Suprapubic skin (tissue), 4 donors: ENCODE measurements at places on chromosomes 2 and 18. TPM values are rescaled to one million over a fixed set of nuclear protein-coding genes. Genes with fewer than 3 reads are reported as not detected.

Gene RUFY4
- not detected for total RNA-seq

- DNase-seq = peak; percentile 73
Measured at GRCh38 chr2:20619624-20620024, 31.3 kb downstream of the HS1BP3 start.

DNA sequence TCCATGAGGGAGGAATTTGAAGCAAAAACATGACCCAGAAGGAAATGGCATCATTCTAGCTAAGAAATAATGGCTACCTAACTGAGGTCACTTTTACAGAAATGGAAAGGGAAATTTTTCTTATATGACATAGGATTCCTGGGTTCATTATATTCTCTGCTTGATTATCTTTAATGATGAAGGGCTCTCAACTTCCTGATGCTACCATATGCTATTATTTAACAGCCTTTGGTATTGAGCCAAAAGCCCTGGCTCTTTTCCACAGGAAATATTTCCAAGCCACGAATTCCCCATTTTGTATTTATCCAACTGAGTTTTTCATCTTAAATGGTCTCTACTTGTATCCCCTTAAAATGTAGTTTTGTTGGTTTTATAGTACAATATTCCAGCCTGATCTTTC lies 63.2 kb upstream of the NPAS2 start:
- DNase-seq = no peak

Gene KYNU
- 2.7 TPM for total RNA-seq

Gene LYG2
- total RNA-seq = 2.9 TPM

DNA sequence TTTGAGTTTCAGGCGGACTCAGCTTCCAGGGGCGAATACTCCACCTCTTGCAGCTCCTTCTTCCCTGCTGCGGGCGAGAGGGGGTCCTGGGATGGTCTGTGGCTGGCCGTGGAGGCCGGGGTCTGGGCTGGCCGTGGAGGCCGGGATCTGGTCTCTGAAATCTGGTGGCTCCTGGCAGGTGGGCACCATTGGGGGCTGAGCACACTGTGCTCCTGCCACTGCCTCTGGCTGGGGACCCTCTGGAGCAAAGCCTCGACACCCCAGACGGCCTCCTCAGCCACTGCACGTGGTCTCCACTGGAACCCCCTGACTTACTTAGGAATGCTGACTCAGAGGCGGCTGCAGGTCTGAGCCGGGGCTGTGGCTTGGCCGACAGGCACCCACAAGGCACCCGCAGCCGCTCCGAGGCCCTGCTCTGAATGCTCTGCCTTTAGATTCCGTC lies 100.1 kb upstream of the ALKAL2 start:
- peak; percentile 73 for DNase-seq

Gene EVX2
- not detected for total RNA-seq

- no peak for DNase-seq
Measured at GRCh38 chr2:159755788-159756187, 42.2 kb downstream of the CD302 start.

- DNase-seq = no peak
Measured at GRCh38 chr2:203743441-203743981, 37.1 kb downstream of the CD28 start.

- DNase-seq = no peak
Measured at GRCh38 chr2:173881461-173881860, 83.7 kb downstream of the SP3 start.

DNA sequence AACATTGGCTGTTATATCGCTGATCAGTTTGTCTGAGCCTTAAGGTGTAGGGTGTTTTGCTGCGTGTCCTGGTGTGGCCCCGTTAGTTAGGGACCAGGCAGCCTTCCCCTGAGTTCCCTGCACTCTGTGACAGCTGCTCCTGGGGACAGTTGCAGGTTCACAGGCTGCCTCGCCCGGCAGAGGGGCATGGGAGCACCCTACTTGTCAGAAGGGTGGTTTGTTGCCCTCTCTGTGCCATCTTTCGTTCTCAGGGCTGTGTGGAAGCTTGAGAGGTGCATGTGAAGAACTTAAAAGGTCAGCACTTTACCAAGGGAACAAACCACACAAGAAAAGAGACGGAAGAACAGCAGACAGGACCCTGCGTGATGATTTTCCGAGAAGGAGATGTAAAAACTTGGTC lies 159.6 kb downstream of the LDLRAD4 start:
- no peak for DNase-seq

- no peak for DNase-seq
Measured at GRCh38 chr18:35635170-35635569, 53.6 kb downstream of the GALNT1 start.

Gene CERKL
- not detected for total RNA-seq

DNA sequence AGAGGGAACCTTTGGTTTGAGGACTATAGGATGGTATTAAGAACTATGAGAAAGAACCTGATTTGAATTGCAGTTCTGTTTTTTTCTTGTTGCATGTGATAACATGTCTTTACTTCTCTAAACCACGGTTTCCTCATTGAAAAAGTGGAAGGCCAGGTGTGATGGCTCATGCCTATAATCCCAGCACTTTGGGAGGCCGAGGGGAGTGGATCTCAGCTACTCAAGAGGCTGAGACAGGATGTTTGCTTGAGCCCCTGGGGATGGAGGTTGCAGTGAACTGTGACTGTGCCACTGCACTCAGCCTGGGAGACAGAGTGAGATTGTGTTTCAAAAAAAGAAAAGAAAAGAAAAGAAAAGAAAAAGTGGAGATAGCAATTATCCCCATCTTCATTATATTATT lies 32.3 kb downstream of the SCN9A start:
- DNase-seq = no peak

- DNase-seq = no peak
Measured at GRCh38 chr2:8445580-8445979, 236.3 kb upstream of the ID2 start.

GRCh38 chr2:20422402-20423271 lies 24.2 kb upstream of the RHOB start:
- DNase-seq = peak; percentile 64

DNA sequence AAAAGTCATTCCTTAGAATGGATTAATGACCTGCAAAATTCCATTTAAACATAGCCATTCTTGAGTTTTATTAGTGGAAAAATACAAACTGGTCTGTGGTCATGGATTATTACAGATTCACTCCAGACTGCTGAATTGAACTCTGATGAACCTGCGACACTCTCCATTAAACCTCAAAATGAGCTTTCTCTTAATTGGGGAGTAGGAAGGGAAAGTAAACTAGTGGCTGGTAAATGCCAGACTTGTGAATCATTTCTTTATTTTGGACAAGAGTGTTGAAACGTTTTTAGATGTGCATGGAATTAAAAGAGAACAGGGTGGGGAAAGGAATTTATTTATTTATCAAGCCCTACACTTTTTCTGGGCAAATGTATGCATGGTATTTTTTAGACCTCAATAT lies 321.2 kb upstream of the FANCL start:
- DNase-seq = no peak

GRCh38 chr2:96534701-96535181 lies 1.8 kb upstream of the ARID5A start:
- DNase-seq = no peak

DNA sequence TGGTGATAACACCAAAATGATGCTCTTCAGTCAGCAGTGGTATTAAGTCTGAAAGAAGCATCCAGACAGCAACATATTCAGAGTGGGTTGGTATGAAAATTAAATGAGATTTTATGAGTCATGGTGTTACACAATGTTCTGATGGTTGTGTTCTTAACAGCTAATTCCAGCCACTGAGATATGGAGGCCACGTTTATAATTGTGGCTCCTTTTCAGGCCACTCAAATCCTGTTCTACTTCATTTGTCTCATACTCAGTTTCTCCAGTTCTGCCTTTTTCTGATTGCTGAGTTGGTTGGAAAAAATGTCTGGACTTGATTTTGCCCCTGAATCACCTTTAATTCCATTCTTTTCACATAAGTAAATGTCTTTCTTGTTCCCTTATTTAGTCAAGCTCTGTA lies 162.7 kb upstream of the COL3A1 start:
- DNase-seq = no peak

Gene PSMD1
- total RNA-seq = 57.4 TPM

- no peak for DNase-seq
Measured at GRCh38 chr2:207226671-207227061, 60.9 kb upstream of the KLF7 start.

- no peak for DNase-seq
Measured at GRCh38 chr2:74471332-74472065, 981 bp downstream of the MRPL53 start.

DNA sequence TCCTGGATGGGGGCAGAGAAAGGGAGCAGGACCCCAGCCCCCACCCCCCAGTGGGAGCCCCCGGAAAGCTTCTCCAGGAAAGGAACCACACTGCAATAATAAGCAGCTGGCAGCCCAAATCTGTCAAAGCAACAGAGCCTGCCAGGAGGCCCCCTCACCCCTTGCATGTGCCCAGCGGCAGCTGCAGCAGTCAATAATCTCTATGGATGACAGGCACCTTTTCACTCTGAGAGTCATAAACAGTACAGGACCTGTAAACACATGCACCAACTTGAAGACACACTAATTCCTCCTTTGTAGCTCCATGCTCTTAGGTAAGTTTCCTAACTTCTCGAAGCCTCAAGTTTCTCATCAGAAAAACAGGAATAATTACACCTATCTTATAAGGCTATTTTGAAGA lies 26.2 kb upstream of the KDM3A start:
- no peak for DNase-seq

- no peak for DNase-seq
Measured at GRCh38 chr18:78895207-78896001, 84.2 kb upstream of the SALL3 start.

Gene LINC00305
- total RNA-seq = not detected

Gene STON1
- total RNA-seq = 3.6 TPM

Gene UGT1A4
- total RNA-seq = not detected

- DNase-seq = no peak
Measured at GRCh38 chr2:211457325-211457724, 900.9 kb downstream of the CPS1 start.

Gene EN1
- total RNA-seq = 15.1 TPM

GRCh38 chr2:197707316-197708213 lies 2.4 kb downstream of the MARS2 start:
- DNase-seq = no peak

Gene PROKR1
- total RNA-seq = not detected

DNA sequence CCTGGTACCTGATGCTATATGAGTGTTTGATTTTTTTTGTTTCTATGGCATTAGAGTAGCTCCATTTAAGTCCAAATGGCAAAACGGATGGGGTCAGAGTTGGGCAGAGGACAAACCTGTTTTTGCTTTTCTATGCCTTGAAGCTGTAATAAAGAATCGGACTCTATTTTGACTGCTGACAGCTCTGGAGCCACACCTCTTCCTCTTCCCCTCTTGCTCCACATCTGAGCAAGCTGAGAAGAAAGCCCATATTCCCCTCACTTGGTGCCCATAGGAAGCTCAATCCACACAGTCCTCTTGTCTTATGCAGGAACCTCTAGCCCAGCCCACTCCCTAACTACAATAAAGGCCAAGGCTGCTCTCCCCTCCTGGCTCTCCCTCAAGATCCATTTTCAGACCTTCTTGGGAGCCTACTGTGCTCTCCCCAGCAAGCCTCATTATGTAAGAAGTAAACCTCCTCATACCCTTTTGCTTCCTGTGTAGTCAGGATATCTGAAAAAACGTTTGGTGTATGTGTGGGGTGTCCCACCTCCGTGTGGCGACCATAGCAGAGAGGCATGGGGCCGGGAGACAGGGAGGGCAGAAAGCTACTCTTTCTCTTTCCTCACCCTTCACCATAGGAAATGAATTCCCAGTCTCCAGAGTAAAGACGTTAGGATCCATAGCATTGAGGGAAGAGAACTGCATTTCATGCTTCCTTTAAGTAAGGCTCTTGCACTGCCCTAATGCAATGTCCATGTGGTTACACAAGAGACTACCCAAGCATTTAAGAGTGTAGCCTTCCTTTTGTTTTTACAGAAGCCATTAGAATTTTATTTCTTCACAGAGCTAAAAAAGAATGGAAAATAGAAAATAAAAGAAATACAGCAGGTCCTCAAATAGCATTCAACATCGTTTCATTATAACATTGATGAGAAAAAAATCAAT lies 41.9 kb upstream of the RAPGEF4 start:
- DNase-seq = no peak

Gene NYAP2
- not detected for total RNA-seq

Gene MSGN1
- not detected for total RNA-seq

DNA sequence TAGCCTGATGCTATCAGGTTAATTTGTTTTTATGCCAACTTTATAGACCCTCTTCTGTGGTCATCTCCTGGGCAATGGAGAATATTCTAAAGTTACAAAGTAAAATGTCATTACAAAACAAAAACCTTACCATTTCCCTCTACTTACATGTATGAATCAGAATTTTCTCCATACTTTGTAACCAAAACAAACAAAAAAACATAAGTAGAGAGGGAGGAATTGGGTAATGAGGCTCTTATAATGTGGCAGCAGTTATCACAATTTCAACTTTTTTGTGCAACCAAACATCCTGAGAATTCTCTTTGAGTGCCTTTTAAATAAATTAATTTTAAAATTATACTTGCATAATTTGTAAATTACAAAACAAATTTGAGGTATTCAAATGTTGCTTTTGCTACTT lies 332.8 kb downstream of the TXNL1 start:
- DNase-seq = no peak

- DNase-seq = no peak
Measured at GRCh38 chr2:161141033-161141432, 19.2 kb upstream of the TANK start.

Gene AOX1
- total RNA-seq = 22.2 TPM

- no peak for DNase-seq
Measured at GRCh38 chr2:76323381-76323780, 612.7 kb upstream of the GCFC2 start.

Gene ANKAR
- total RNA-seq = 3.3 TPM

Gene ADAM23
- total RNA-seq = 0.47 TPM

GRCh38 chr18:10519366-10519765 lies 6.5 kb upstream of the NAPG start:
- no peak for DNase-seq

Gene CD8B2
- total RNA-seq = not detected

- no peak for DNase-seq
Measured at GRCh38 chr2:26073830-26074229, 39.9 kb downstream of the RAB10 start.

GRCh38 chr2:8767324-8767723 lies 70.1 kb downstream of the KIDINS220 start:
- DNase-seq = no peak
